A549 treated with AZD2906 at 1 μM for 4 hours (cell line): ENCODE measurements at places on chromosomes 1 and 21. TPM values are rescaled to one million over a fixed set of nuclear protein-coding genes. Genes with fewer than 3 reads are reported as not detected.

Gene ATP1A2
- total RNA-seq = 0.08 to 0.19 TPM (median 0.15 TPM) in 5 replicates

Gene ARMH1
- 0.50 to 1.5 TPM (median 0.98 TPM) in 5 replicates for total RNA-seq

Gene C1orf74
- total RNA-seq = 1.1 to 1.6 TPM (median 1.5 TPM) in 5 replicates

Gene SH2D5
- total RNA-seq = 11.6 to 15.5 TPM (median 13.1 TPM) in 5 replicates

Gene MYOC
- not detected in 5 replicates for total RNA-seq

Gene OR10K1
- total RNA-seq = not detected in 5 replicates

Gene MIXL1
- 0.05 to 0.09 TPM (median 0.07 TPM) in 4 of 5 replicates, not detected in the other for total RNA-seq

Gene RAB42
- total RNA-seq = 3.2 to 3.7 TPM (median 3.5 TPM) in 5 replicates

Gene RGS13
- not detected in 5 replicates for total RNA-seq

Gene PODN
- 0.02 TPM in 1 of 5 replicates, not detected in the others for total RNA-seq

Gene FCRL4
- total RNA-seq = not detected in 5 replicates

Gene AQP10
- total RNA-seq = not detected in 5 replicates

Gene RAB4A
- total RNA-seq = 48.8 to 54.7 TPM (median 50.3 TPM) in 5 replicates

Gene TSTD1
- total RNA-seq = 0.15 to 0.48 TPM (median 0.26 TPM) in 3 of 5 replicates, not detected in the others
